Omental fat pad (tissue), 4 donors: ENCODE measurements at places on chromosomes 12 and 14.
A peak's percentile ranks its signal among the peaks of the same experiment; 100 is the strongest.

DNA sequence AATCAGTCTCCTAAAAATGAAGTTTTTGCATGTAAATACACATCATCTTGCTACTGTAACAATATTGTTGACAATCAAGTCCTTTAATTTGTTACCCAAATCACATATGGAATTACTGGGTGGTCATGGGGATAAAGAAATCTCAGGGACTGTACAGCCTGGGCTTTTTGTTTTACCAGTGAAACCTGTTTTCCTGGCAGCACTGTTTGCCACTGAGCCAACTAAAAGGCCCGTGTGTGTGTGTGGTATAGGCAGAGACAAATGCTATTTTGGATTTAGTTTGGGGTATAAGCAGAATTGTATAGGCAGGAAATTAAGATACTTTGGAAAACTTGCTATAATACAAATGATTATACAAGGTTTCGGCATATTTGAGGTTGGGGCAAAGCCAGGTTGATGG lies 5.7 kb downstream of the NUP37 start:
- DNase-seq, result no peak

- no peak for DNase-seq
Observed at GRCh38 chr14:91390165-91390778, 27.3 kb downstream of the CCDC88C start.

- DNase-seq, result no peak
Observed at GRCh38 chr14:102087762-102088011, 843 bp upstream of the HSP90AA1 start.

GRCh38 chr12:42550800-42551199 lies 38.7 kb downstream of the PRICKLE1 start:
- no peak for DNase-seq

- no peak for DNase-seq
Observed at GRCh38 chr12:26936559-26937442, 980 bp downstream of the INTS13 start.

DNA sequence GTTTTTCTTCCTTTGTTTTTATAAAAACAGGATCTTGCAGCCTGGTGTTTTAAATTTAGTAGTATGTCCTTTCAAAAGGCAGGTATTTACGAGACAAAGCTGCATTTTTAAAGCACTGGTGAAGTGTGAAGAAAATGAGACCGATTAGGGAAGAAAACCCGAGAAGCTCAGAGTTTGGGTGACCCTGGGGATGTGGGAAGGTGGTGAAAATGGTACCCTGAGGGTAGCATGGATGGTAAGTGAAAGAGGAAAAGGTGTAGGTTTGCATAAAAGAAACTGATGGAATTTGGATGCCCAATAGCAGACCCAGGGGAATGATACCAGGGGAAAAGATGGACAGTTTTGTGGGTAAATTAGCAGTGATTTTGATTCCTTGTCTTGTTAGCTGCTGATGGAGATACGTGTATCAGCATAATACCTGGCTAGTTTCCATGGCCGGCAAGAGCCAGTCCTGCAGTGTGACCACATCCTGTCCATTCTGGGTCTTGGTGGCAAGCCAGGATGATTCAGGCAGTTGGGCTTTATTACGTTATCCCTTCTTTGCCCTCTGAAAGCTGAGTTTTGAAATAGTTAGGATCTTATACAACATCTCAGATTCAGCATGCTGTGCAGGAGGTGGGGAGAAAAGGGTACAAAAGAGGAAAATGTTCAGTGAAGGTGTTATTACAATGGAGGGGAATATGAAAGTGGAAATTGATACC lies 8.9 kb downstream of the BICD1 start:
- DNase-seq, result peak; percentile 78

- DNase-seq, result no peak
Observed at GRCh38 chr12:89436062-89436461, 83.8 kb upstream of the DUSP6 start.

DNA sequence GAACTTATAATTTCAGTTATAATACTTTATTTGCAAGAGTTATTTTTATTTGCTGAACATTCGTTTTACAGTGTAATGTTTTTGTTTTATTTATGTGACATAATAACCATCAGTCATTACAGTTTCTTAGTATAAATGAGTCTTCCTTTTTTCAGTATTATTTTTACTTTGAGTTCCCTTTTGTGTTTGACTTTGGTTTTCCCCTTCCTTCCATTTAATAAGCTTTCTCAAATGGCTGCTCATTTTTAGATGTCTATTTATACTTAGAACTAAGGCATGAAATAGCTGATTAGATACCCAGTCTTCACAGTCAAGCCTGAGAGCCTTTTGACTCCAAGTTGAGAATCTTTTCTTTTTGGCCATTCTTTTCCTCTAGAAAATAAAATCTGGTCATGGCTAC lies 404.5 kb downstream of the LRFN5 start:
- no peak for DNase-seq

GRCh38 chr14:99199846-99200653 lies 71.9 kb downstream of the BCL11B start:
- DNase-seq, result no peak

DNA sequence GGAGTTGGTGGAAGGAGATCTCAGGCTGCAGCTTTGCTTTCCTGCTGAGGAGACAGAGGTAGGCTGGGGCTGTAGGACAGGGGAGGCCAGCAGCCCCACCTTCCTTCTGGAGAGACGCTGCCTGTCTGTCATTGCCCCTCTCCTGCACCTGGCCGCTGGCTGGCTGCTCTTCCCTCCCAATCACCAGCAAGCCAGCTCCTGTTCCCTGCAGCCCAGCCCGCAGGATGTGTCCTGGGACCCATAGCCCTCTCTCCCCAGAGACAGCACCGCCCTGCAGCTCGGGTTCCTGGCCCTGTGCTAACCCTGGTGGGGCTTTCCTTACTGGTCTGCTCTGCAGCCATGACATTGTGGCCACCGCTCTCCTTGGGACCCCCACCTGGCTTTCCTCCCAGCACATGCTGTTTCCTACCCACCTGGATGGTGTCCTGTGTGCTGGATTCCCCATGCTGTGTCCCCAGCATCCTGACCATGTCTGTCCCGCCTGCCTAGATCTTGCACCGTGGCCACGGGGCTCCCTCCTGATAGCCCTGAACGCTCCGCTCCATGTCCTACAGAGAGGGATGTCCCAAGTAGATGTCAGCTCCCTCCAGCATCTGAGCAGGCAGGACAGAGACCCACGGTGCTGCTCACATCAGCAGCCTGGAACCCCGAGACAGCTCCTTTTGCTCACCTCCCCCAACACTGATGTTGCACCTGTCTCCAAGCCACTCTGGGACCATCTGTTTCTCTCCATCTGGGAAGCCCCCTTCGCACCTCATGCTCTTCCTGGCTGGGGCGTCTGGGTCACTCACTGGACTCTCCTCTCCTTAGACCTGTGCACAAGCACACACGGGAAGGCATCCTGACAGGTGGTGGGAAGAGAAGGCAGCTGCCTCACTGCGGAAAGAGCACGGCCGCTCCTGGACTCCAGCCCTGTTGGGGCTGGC lies 1.1 kb upstream of the MTA1 start:
- DNase-seq, result no peak

DNA sequence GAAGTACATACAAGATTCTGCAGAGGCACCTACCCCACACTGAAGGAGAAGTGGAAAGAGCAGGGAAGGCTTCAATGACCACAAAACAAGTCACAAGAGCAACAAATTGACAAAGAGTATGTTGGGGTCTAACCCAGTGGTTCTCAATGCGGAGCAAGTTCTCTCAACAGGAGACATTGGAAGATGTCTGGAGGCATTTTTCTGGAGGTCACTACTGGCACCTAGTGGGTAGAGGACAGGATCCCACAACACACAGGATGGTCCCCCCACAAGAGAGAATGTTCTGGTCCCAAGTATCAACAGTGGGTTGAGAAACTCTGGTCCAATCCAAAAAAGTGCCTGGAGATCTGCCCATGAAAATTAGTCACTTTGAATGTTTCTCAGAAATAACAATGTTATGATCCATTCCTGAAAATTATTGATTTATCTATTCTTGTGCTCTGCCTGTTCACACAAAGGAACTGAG lies 3.4 kb downstream of the SSH1 start:
- DNase-seq, result no peak

DNA sequence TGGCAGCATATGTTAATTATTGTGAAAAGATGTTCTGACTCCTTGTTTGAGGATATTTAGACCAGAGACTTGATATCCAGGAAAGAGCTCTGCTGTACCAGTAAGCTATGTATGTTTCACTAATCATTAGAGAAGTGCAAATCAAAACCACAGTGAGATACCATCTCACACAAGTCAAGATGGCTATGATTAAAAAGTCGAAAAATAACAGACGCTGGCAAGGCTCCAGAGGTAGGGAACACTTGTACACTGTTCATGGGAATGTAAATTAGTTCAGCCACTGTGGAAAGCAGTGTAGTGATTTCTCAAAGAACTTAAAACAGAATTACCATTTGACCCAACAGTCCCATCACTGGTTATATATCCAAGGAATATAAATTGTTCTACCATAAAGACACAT lies 171.6 kb downstream of the DPY19L2 start:
- no peak for DNase-seq

GRCh38 chr14:74932401-74932901 lies 9.4 kb upstream of the RPS6KL1 start:
- DNase-seq, result no peak

- no peak for DNase-seq
Observed at GRCh38 chr12:3292677-3293412, 198.2 kb upstream of the PRMT8 start.

- peak; percentile 18 for DNase-seq
Observed at GRCh38 chr14:96626916-96627315, 124.7 kb downstream of the PAPOLA start.

DNA sequence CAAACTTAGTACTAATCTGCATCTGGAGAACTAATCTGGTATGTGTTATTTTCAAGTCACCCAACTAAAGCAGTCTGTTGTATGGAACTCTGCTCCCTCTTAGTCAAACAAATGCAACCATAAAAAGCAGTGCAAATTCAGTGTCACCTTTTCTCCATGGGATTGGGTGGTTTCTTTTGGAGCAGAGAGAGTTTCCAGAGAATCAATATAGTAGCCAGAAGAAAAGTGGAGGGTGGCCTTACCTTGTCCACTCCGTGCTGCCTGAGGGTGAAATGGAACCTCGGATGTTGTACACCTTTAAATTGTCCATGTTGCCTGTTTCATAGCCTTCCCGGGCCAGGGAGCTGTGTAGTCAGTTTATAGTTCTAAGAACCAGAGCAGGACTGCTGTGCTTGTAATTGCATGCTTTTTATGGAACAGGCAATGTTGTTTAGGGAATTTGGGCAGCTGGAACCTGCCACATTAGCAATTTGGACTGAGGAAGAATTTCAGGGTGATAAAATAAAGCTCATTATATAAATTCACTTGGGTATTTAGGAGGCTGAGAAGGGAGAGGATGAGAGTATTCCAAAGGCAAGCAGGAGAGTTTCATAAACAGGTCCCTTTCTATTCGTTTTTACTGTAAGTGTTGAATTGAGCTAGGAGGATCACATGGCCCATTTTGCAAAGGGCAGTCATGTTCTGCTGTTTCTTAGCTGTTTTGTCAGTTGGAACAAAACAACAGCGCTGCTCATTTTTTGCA lies 60.5 kb downstream of the CRADD start:
- DNase-seq, result no peak

DNA sequence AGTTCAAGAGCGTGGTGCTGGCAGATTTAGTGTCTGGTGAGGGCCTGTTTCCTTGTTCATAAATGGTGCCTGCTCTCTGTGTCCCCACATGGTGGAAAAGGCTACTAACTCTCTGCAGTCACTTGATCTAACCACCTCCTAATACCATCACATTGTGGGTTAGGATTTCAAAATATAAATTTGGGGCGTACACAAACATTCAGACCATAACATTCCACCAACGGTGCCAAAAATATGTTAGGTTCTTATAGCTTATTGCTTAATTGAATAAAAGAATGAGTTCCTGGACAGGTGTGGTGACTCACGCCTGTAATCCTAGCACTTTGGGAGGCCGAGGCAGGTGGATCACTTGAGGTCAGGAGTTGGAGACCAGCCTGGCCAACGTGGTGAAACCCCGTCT lies 3.4 kb upstream of the DYRK2 start:
- DNase-seq, result no peak

DNA sequence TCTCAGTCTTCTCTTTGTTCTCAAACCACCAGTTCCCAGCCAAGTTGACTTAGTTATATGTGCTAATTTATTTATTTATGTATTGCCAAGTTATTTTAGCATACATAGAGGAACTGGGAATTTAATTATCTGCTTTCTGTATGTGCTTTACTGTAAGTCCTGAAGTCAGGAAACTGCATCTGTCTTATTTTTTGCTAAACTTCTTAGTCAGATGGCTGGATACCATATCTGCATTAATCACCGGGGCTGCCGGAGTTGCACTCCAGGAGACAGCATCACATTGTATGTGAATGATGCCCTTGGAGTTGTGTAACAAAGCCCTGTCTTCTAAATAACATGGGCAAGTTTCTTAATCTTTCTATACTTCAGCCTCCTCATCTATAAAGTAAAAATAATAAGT lies 96.2 kb downstream of the MON2 start:
- DNase-seq, result no peak

DNA sequence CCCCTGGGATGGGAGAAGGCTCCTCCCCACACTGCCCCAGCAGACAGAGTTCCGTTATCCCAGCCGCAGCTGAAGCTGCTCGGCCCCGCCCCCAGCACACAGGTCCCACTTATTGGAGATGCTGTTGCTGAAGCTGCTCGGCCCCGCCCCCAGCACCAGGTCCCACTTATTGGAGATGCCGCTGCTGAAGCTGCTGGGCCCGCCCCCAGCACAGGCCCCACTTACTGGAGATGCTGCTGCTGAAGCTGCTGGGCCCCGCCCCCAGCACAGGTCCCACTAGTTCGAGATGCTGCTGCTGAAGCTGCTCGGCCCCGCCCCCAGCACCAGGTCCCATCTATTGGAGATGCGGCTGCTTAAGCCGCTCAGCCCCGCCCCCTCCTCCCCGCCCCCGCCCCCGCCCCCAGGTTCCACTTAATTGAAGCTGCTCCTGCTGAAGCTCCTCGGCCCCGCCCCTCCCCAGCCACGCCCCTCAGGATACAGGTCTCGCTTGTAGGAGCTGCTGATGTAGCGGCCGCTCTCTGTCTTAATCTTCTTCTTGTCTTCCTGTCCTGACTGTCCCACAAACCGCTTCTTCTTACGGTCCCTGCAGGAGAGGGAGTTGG lies 12.0 kb downstream of the CFAP73 start:
- DNase-seq, result no peak

DNA sequence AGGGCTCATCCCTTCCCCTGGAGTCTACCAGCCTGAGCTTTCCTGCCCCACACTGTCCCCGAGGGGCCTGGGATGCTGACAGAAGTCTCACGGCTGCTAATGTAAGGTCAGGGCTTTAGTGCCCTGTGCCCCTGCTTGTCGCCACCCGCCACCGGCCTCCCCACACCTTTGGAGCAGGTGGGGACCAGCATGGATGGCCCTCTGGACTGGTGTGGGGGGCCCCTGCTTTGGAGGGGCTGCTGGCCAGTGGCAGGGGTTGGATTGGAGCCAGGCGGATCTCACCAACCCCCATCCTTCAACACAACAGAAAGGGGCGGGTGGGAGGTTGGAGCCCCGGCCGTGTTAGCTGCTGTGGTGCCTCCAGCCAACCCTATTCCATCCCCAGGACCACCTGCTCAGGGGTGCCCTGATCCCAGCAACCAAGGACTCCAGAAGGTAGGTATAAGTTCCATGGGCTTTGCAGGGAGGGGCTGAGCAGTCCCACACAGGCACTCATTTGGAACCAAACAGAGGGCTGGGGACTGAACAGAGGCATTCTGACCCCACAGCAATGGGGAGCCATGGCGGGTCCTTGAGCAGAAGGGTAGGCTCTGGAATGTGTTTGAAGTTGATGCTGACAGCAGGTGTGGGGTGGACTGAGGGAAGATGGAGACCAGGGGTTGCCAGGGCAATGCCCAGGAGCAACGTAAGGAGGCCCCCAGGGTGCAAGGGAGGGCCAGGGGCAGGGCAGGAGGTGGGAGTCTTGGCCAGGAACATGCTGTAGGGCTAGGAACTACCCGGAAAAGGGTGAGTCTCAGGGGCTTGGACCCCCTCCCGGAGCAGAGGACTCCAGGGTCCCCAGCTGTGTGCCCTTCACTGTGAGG lies 145.1 kb upstream of the C14orf180 start:
- DNase-seq, result no peak
